ENCODE measurements at places on chromosomes 1 and 21.

DNA sequence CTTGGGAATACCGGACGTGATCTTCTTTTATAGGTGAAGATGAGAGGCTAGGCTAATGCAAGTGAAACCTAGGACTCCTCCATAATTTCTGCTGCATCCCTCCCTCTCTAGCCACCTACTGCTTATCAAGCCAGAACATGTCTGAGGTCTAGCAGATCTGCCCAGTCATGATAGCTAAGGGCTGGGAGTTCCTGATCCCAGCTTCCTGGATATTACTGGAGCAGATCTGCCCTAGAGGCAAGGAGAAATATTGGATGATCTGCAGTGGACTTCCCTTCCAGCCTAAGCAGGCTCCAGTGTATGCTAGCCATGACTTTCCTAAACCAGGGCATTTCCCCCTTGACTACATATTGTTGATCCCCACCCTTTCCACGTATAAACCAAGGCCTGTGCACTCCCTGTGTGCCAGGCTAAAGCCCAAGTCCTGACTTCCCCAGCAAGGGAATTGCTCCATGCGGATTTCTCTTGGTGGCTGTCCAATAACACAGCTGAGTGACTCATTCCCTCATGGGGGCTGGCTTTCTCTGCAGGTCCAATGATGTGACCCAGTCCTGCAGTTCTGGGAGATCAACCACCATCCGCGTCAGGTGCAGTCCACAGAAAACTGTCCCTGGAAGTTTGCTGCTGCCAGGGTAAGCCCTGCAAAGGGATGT is 15.5 kb upstream of the SARS1 start:
- DNase-seq, result no peak

- no peak for DNase-seq
Observed at GRCh38 chr1:64343105-64343822, 126.7 kb upstream of the CACHD1 start.

DNA sequence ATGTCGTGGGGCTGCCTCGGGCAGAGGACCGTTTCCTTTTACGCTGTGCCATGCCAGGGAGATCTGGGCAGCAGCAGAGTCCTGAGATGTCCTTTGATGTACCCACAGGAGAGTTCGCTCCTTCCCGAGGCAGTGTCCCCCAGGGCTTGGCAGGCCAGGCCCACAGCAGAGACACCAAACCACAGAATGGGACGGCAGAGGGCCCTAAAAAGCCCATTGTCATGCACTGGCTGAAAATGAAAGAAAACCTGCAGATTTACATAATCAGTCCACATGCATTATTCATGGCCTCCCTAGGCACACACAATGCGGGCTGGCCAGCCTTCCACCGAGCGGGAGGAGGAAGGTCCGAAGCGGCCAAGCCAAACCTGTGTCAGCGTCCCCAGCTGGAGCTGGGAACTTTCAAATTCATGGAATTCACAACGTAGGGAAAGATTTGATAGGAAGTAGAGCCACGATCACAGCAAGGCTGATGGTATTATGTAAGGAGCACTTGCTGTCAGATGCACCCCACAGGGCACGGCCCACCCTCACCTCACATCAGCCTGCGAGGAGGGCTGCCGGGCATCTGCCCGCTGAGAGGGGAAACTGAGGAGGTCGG is 25.3 kb upstream of the EFHD2 start:
- no peak for DNase-seq

DNA sequence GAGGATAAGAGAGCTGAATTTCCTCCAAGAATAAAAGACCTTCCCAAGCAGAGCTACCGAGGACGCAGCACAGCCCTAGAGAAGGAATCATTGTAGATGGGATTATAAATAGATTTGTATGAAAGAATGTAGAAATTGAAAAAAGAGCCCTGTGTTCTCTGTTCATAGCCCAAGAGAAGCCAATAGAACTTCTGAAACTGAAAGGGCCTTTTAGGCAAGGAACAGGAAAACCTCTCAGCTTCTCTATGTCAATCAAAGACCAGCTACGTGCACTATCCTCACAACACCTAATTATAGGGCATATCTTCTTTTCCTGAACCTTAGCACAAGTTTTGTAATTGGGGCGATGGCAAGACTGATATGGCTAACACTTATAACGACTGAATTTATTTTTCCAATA is 192.4 kb upstream of the RNPC3 start:
- no peak for DNase-seq

DNA sequence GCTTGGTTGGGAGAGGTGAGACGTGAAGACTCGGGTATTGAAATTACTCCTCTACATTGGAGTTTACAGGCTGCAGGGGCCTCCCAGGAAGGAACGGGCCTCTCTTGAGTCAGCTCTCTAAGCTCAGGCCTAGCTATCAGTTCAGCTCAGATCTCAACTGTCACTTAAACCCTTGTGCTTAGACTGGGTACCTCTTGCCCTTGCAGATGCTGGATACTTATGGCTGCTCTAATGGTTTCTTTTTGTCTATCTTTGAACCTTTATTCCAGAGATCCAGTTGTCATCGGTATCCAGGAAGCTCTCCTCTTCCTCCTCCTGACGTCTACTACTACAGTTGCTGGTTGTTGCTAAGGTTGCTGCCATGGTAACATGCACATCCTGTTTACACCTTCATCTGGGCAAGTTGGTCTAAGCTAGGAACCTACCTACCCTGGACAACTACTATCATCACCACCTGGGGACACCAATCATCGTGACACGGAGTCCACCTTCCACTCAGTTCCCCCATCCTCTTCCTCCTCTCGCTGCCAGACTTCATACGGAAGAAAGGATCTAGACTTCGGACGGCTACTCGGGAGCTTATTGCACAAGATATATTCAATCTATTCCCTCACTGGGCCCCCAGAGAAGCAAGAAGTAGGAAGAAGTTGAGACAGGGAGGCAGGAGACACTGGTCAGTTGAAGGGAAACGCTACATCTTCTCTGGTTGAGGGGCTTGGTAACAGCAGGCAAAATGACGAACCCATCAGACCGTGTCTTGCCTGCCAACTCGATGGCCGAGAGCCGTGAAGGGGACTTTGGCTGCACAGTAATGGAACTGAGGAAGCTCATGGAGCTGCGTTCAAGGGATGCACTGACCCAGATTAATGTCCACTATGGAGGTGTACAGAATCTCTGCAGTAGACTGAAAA is 56.1 kb downstream of the ATP2B4 start:
- DNase-seq, result no peak

- no peak for DNase-seq
Observed at GRCh38 chr1:67264899-67265298, 42.8 kb upstream of the IL12RB2 start.

- no peak for DNase-seq
Observed at GRCh38 chr1:6596886-6597776, 5.5 kb downstream of the KLHL21 start.

Measured in colonic mucosa (tissue), 4 donors.